ENCODE measurements at places on chromosomes 6 and 20.

DNA sequence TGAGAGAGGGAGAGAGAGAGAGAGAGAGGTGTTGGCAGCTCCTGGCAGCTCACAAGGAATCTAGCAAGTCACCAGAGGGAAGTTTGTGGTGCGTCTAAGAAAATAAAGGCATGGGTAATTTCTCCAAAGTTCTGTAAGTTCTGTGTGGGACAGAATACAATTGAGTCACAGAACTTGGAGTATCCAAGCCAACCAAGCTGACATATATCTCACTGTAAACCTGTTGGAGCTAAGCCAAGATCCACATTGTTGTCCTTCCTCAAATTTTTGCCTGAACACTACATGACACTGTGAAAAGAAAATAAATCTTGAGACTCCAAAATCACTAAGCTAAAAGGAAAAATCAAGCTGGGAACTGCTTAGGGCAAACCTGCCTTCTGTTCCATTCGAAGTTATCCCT lies 436.7 kb downstream of the MEI4 start:
- no peak for DNase-seq

DNA sequence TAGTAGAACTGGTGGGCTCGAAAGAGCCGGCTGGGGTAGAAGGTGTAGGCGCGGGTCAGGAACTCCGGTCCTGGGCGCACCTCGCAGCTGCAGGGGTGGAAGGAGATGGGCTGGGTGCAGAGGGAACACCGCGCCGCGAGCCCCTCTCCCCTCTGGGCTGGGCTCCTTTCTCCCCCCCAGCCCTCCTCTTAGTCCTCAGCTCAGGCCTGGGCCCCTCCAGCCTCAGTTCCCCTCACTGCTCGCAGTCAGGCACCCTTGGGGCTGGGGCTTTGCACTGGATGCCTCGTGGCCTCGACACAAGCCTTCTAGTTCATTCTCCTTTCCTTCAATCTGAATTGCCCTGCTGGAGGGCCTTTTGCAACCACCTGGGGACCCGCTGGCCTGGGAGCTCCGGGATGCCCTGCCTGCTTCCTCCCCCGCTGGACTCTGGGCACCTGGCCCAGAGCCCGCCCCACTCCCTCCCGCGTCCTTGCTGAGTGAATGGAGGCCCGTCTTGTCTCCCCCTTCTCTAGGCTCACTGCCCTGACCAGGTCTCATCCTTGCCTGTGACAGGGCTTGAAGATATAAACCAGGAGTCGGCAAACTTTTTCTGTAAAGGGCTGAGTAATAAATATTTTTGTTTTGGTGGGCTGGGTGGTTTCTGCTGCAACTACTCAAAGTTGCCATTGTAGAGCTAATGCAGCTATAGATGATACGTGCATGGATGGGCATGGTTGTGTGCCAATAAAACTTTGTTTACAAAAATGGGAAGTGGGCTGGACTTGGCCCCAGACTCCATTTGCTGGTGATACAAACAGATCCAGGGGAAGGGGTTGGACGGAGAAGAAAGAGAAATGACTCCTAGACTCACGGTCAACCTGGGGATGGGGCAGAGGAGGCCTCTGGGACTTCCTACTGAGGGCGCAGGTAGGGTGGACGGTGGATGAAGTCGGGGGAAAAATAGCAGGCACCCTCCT lies 47.3 kb downstream of the APCDD1L start:
- no peak for DNase-seq

- no peak for DNase-seq
Observed at GRCh38 chr6:122800906-122801305, 11.8 kb downstream of the SMPDL3A start.

- no peak for DNase-seq
Observed at GRCh38 chr6:138811866-138812265, 16.0 kb downstream of the ECT2L start.

- no peak for DNase-seq
Observed at GRCh38 chr20:1210501-1210900, 7.2 kb downstream of the C20orf202 start.

GRCh38 chr6:110875548-110876169 lies 1.1 kb downstream of the AMD1 start:
- no peak for DNase-seq

GRCh38 chr6:42075159-42075838 lies 25.0 kb downstream of the TAF8 start:
- DNase-seq, result peak; percentile 67

DNA sequence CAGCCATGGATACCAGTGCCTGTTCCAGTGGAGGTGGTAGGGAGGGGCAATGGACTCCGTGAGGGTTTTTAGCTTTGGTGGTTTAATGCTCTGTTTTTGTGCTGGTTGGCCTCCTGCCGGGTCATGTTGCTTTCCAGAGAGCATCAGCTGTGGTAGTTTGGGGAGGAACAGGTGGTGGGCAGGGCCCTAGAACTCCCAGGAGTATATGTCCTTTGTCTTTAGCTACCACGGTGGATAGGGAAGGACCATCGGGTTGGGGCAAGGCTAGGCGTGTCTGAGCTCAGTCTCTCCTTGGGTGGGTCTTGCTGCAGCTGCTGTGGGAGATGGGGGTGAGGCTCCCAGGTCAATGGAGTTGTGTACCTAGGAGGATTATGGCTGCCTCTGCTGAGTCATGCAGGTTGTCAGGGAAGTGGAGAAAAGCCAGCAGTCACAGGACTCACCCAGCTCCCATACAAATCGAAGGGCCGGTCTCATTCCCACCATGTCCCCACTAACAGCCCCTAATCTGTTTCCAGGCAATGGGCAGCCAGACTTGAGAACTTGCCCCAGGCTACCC lies 38.9 kb downstream of the MRAP2 start:
- DNase-seq, result no peak

GRCh38 chr6:144730088-144730645 lies 445.0 kb downstream of the UTRN start:
- no peak for DNase-seq

DNA sequence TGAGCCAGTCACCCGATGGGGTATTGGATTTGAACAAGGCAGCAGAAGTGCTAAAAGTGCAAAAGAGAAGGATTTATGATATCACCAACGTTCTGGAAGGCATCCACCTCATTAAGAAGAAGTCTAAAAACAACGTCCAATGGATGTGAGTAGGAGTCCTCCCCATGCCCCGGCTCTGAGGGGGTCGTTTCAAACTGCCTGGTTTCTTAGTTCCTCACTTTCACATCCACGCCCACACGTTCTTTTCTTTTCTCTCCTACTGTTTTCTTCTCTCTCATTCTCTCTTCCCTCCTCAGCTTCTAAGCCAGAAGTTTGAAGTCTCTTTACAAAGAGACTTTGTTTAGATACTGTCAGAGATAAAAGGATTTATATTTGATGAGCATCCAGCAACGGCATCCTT lies 53.0 kb upstream of the CDKAL1 start:
- DNase-seq, result no peak

DNA sequence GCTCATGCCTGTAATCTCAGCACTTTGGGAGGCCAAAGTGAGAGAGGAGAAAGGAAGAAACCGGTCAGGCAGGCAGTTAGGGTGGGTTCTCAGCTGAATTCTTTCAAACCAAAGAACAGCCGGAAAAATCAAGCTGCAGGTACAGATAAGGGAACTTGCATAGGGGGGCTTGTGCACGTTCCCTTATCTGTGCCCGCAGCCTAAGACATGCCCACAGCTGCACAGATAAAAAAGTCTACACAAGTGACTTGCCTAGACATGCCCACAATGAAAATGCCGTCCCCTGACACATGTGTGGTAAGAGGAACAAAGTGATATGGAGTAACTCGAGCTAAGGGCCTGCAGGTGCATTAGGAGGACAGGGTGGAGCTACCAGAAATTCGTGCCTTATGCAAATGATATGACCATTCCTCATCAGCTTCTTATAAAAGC lies 175.8 kb upstream of the SALL4 start:
- DNase-seq, result no peak

DNA sequence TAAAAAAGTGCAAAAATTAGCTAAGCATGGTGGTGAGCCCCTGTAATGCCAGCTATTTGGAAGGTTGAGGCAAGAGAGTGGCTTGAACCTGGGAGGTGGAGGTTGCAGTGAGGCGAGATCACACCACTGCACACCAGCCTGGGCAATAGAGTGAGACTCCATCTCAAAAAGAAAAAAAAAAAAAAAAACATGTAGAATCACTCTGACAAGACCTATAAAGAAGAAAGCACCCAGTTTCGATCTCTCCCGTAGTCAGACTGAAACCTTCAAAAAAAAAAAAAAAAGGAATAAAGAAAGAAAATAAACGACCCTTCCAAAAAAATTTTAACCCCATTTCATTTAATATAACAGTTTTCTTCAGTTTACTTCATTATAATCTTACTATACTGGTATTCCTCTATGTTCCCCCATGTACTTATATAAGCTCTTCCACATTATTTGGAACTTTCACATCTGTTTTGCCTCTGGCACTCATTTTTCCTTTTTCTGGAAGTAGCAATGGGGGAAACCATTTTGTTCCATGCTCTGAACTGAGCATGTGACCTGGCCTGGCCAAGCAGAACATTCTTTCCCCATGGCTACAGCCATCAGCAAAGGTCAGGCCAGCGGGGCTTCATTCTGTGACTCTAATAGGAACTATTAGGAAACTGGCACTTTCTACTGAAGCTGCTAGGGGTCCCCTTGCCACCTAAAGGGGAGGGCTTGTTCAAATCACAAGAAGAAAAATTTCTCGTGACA lies 9.6 kb downstream of the SLC18B1 start:
- no peak for DNase-seq

GRCh38 chr6:111941686-111942330 lies 68.6 kb upstream of the FYN start:
- DNase-seq, result no peak

- no peak for DNase-seq
Observed at GRCh38 chr6:22372922-22373321, 76.1 kb upstream of the PRL start.
